ENCODE measurements at places on chromosomes 16 and 17.

GRCh38 chr17:10471858-10472257 is 2.5 kb upstream of the MYH4 start:
- DNase-seq, result no peak

- no peak for DNase-seq
Observed at GRCh38 chr16:88640498-88641247, 2.3 kb downstream of the IL17C start.

DNA sequence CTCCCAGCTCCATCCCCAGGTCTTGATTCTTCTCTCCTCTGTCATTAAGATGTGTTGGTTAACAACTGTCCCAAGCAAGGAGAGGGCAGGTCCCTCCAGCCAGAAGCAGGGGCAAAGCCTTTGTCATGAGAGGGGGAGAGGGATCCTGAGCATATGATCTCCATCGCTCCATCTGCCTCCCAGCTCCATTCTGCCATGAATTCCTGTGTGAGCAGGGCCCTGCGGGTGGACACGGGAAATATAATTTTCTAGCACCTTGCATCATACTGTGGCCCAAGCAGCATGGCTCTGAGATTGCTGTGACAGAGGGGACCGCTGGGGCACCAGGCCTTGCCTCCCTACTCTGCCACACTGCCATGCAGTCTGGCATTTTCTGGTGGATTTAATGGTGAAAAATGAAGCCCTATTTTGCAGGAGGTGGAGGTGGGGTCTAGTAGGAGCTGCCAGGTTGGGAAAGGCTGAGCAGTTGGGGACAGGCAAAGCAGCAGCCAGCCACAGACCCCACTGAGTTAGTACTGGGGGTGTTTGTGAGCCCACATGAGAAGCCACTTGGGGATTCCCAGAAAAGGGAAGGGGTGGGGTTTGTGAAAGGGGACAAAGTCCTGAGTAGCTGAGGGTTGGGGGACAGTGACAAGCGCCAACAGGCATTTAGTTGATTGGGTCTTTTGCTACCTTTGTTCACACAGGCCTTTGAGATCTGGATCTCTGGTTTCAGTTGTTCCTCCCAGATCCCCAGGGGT is 16.4 kb downstream of the TMEM238L start:
- DNase-seq, result no peak

DNA sequence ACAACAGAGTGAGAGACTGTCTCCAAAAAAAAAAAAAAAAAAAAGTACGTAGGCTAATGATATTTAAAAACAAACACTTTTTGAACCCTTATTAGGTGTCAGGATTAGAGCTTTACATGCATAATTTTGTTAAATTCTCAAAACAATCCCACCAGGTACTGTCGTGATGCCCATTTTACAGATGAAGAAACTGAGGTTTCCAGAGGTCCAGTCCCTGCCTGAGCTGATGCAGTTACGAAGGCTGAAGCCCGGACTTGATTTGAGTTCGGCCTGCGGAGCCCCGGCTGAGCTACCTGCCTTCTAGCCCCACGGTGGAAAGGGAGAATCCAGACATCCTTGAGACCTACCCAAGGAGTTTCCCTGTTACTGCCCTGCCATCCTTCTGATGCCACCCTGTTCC is 137.5 kb upstream of the EEF2KMT start:
- no peak for DNase-seq

DNA sequence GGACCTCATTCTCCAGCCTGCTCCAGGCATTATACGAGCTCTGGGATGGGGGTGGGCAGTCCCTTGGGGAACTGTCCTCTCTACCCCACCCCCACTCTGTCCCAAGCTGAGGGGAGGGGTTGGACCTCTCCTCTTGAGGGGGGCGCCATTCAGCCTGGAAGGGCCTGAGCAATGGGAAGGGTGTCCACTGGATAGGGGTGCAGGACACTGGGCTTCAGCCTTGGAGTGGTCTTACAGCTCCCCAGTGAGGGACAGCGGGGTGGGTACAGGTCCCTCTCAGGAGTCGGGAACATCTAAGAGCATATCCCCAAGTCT is 9.5 kb upstream of the CBX8 start:
- no peak for DNase-seq

DNA sequence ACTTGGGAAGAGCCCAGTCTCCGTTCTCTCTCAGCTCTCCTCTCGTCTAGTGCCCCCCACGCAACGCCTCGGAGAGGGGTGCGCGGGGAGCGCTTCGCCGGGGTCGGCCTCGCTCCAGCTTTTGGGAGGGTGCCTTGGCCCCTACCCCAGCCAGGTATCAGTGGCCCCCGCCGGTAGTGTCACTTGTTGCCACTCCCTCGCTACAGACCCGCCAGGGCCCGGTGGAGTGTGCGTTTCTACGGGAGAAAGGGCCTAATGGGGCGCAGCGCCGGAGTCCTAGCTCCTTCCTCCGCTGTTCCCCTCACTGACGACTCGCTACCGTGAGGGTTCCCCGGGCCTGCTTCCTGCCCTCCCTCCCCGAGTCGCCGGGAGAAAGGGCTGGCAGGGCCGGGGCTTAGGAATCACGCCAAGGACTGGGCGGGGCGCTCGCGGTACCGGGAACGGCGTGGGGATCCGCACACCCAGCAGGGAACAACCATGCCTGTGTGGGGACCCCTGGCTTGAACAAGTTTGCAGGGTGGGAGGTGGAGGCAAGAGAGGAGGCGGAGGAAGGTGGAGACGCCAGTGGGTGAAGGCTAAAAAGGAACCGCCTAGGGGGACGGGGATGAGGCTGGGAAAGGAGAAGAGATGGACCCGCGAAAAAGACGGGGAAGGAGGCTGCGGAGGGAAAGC is 997 bp upstream of the CDH11 start:
- DNase-seq, result peak; percentile 81

DNA sequence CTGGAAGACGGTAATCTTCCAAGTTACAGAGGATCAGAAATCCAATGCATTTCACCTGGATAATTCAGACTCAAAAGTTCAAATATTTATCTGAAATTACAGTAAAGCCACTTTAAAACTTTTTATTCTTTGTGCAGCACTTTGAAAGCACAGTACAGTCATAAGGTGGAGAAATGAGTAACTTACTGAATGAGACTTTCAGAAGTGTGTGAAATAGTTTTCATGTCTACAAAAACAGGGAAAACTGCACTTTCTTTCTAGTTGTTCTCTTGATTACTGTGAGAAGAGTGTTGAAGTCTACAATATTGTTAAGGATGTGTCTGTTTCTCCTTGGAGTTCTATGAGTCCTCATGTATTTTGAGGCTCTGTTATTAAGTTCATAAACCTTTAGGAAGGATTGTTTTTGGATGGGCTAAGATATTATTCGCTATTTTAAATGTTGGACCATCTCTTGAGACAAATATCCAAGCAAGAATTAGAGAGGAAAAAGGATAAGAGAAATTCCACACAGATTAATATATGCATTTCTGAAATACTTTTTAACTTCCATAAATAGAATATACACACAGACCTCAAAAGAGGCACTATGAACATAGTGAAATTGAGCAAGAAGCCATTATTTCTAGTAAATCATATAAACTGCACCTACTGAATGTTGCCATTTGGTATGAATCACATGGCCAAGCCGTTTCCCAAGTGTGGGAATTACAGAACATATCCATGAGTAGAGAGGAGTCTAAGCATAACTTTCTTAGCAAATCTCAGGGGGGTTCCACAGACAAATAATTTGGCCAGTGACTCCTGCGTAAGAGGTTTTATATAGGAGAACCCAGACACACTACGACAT is 83.6 kb upstream of the PLEKHM1 start:
- DNase-seq, result peak; percentile 21

DNA sequence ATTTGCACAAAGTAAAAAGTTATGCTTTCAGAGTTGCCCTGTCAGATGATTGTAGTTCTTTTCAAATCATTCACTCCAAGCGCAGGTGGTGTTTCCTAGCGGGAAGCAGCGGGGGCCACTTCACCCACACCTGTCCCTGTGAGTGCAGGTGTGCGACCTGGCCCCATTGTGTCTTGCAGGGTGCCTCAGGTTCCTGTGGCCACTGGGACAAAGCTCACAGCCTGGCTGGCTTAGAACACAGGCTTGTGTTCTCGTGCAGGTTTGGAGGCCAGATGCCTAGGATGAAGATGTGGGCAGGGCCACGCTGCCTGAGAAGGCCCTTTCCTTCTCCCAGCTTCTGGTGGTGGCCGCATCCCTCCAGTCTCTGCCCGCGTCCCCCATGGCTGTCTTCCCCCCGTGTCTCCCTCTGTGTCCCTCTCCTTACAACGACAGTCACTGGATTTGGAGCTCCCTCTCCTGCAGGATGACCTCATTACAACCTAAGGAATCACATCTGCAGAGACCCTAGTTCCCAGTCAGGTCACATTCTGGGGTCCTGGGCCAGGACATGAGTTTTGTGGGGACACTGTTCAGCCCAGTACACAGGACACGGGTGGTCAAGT is 90.5 kb downstream of the NPIPB11 start:
- DNase-seq, result no peak

- DNase-seq, result no peak
Observed at GRCh38 chr16:78524066-78524595, 424.7 kb downstream of the WWOX start.

DNA sequence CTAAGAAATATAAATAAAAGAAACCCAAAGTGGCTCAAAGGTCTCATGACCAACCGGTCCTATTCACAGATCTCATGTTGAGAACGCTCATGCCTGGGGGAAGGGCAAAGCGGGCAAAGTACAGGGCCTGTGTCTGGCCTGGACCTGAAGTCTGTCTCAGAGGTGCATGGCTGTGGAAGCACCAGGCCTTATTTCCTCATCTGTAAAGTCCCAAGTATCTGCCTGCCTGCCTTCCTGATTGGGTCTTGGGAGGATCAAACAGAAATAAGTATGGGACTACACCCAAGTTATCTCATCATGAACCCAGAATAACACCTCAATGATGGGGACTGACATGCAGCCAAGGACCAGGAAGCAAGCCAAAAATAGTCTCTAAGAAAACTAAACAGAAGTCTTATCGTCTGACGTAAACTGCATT is 14.2 kb downstream of the AXIN2 start:
- peak; percentile 57 for DNase-seq

Measured in muscle of arm (tissue), 14 donors.